Chondrocyte (in vitro differentiated cells): ENCODE measurements at places on chromosomes 5 and 9. TPM values are rescaled to one million over a fixed set of nuclear protein-coding genes. Genes with fewer than 3 reads are reported as not detected.

CNTNAP3 gene
- 10.4 to 22.3 TPM (median 20.0 TPM) in 3 replicates for total RNA-seq

FOXD4L3 gene
- total RNA-seq, result 0.41 TPM in 1 of 3 replicates, not detected in the others

NOXA1 gene
- total RNA-seq, result 0.97 to 2.5 TPM (median 2.0 TPM) in 3 replicates

PCDHA9 gene
- total RNA-seq, result 1.2 to 2.0 TPM (median 1.3 TPM) in 3 replicates

NMUR2 gene
- total RNA-seq, result not detected in 3 replicates

FGF18 gene
- 1.7 to 18.1 TPM (median 2.1 TPM) in 3 replicates for total RNA-seq

CER1 gene
- total RNA-seq, result not detected in 3 replicates

RAD23B gene
- 114 to 127 TPM (median 124 TPM) in 3 replicates for total RNA-seq

SOWAHA gene
- not detected in 3 replicates for total RNA-seq

C9 gene
- total RNA-seq, result not detected in 3 replicates

SPINK6 gene
- total RNA-seq, result not detected in 3 replicates

PCDHA1 gene
- not detected in 3 replicates for total RNA-seq

PCDHGA6 gene
- 0.38 to 0.65 TPM (median 0.45 TPM) in 3 replicates for total RNA-seq

DNA sequence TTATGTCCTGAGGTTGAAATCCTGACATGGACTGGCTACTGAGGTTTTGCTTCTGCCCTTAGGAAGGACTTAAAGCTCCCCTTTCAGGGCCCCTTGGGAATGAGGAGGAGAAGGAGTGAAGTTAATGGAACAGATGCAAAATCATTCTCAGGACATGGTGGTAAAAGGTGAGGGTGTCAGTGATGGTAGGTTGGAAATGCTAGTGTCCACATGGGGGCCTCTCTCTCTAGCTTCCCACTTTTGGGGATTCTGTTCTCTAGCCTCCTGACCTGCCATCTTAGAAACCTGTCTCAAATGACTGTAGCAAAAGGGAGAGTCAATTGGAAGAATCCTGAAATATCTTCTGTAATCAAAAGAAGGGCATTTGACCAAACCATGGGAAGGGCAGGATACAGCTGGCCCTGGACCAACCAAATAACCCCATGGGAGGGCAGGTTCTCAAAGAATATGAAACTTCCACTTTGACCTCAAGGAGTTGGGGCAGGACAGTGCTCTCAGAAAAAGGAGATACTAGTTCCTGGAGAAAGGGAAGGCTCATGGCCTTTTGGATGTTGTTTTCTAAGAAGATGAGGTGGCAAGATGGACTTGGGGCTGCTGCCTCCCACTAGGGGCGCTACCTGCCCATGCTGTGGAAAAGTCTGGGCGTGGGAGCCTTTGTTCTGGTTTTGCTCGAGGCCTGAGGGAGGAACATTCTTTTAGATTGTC lies 21.2 kb upstream of the MLANA start:
- H3K36me3 ChIP-seq, result no peaks in the 10 kb centered on the region
- no peaks in the 10 kb centered on the region for H3K27me3 ChIP-seq
- H3K4me1 ChIP-seq, result no peaks in the 10 kb centered on the region
- H3K27ac ChIP-seq, result no peak overlapping the region
- no peak for DNase-seq

- no peak overlapping the region for H3K27ac ChIP-seq
- no peak overlapping the region for H3K4me3 ChIP-seq
- DNase-seq, result peak; percentile 94
- no peaks in the 10 kb centered on the region for H3K4me1 ChIP-seq
- H3K36me3 ChIP-seq, result no peaks in the 10 kb centered on the region
- H3K27me3 ChIP-seq, result peaks cover 12% of the 10 kb centered on the region
Observed at GRCh38 chr9:133448487-133448972, 11.2 kb upstream of the CACFD1 start.

DNA sequence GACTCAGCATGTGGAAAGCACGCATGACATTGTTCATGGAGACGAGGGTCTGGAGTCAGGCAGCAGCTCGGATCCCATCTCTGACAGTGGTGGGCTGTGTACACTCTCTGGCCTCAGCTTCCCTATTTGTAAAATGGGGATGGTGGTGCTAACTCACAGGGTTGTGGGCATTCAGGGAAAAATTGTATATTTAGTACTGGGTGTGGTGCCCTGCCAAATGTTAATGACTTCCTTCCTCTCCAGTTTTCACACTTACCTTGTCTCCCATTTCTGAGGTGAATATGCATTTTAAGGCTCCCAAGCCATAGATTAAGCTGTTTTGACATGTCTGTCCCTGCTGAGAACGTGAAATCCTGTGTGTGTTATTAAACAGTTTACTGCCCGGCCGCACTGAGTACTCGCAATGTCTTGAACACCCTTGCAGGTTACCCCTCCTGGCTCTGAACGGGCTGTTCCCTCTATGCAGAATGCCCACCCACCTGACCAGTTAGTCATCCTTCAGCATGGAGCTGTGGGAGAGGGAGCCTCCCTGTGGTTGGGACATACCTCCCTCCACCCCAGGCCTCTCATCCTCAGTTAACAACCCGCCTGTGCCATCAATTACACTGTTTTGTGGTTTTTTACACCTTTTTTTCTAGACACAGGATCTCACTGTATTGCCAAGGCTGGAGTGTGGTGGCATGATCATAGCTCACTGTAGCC lies 25.8 kb downstream of the TJP2 start:
- peaks cover 13% of the 10 kb centered on the region for H3K4me1 ChIP-seq
- no peak overlapping the region for H3K27ac ChIP-seq
- peaks cover 3% of the 10 kb centered on the region for H3K36me3 ChIP-seq

DNA sequence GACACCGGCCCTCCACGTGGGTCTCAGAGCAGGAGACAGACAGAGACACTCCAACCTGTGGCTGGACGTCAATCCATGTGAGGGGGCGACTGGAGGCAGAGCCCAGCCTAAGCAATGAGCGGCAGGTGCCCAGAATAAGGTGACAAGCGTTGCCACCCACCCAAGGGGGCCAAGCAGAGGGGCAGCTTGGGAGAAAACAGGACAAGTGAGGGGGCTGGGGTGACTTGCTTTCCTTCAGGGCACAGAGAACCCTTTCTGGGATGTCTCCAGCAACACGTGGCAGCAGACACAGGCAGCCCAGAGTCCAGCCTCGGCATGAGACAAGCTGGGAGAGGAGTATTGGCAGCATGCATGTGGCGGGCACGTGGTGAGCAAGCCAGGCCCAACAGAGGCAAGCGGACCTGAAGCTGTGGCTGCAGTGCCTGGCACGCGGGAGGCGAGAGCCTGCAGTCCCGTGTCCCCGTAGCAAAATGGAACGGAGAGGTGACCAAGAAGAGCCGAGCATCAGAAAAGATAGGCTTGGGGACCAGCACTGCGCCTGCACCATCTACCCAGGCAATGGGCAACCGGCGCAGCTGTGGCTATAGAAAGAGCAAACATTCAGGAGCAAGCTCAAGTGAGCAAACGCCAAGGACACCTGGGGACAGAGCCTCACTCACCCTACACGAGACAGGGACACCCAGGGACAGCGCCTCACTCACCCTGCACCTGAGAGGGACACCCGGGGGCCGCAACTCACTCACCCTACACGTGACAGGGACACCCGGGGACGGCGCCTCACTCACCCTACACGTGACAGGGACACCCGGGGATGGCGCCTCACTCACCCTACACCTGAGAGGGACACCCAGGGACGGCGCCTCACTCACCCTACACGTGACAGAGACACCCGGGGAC lies 6.2 kb downstream of the TERT start:
- no peaks in the 10 kb centered on the region for H3K4me1 ChIP-seq
- no peak overlapping the region for H3K27ac ChIP-seq
- no peak overlapping the region for H3K4me3 ChIP-seq

DNA sequence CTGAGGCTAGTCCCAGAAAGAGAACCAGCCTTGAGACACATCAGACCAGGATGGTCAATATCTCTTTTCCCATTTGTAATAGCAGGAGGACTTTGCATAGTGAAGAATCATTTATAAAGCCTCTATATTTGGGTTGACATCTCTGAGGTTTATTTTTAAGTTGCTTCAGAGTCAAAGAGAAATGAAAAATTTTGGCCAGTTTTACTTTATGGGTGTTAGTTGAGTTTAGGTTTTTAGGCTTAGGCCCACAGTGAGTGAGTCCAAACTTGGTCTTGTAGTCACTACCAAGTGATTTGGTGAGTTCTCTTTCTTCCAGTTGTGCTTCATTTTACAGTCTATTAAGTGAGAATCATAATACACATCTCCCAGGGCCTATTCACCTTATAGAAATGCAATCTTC lies 5.3 kb upstream of the MEF2C start:
- no peak overlapping the region for H3K4me3 ChIP-seq
- H3K4me1 ChIP-seq, result peaks cover 19% of the 10 kb centered on the region
- H3K27ac ChIP-seq, result no peak overlapping the region
- no peaks in the 10 kb centered on the region for H3K27me3 ChIP-seq
- no peaks in the 10 kb centered on the region for H3K36me3 ChIP-seq

GRCh38 chr5:10442576-10442975 lies 897 bp downstream of the ROPN1L start:
- no peaks in the 10 kb centered on the region for H3K36me3 ChIP-seq
- H3K4me3 ChIP-seq, result peak overlapping the region; percentile 83
- H3K4me1 ChIP-seq, result peaks cover 13% of the 10 kb centered on the region
- no peak for DNase-seq
- no peak overlapping the region for H3K27ac ChIP-seq
- peaks cover 2% of the 10 kb centered on the region for H3K27me3 ChIP-seq

GRCh38 chr9:1219284-1219683 lies 169.1 kb downstream of the DMRT2 start:
- no peak overlapping the region for H3K4me3 ChIP-seq
- no peak for DNase-seq
- H3K27ac ChIP-seq, result no peak overlapping the region
- no peaks in the 10 kb centered on the region for H3K36me3 ChIP-seq

GRCh38 chr5:124021066-124021641 lies 509.2 kb downstream of the CSNK1G3 start:
- H3K36me3 ChIP-seq, result peaks cover 2% of the 10 kb centered on the region
- H3K4me3 ChIP-seq, result no peak overlapping the region
- no peak overlapping the region for H3K27ac ChIP-seq

GRCh38 chr9:30507166-30507565 lies 1877.3 kb upstream of the ACO1 start:
- no peak for DNase-seq
- H3K4me1 ChIP-seq, result no peaks in the 10 kb centered on the region
- no peak overlapping the region for H3K27ac ChIP-seq
- no peaks in the 10 kb centered on the region for H3K36me3 ChIP-seq
- H3K27me3 ChIP-seq, result no peaks in the 10 kb centered on the region
- H3K4me3 ChIP-seq, result no peak overlapping the region

GRCh38 chr9:79621916-79622575 lies 50.3 kb downstream of the TLE4 start:
- peaks cover 38% of the 10 kb centered on the region for H3K4me1 ChIP-seq
- no peak for DNase-seq
- H3K36me3 ChIP-seq, result peaks cover 2% of the 10 kb centered on the region
- peak overlapping the region; percentile 17 for H3K27ac ChIP-seq

- no peaks in the 10 kb centered on the region for H3K36me3 ChIP-seq
- peaks cover 17% of the 10 kb centered on the region for H3K4me1 ChIP-seq
- no peak for DNase-seq
- H3K27ac ChIP-seq, result no peak overlapping the region
Observed at GRCh38 chr5:112965733-112966306, 10.8 kb upstream of the DCP2 start.

DNA sequence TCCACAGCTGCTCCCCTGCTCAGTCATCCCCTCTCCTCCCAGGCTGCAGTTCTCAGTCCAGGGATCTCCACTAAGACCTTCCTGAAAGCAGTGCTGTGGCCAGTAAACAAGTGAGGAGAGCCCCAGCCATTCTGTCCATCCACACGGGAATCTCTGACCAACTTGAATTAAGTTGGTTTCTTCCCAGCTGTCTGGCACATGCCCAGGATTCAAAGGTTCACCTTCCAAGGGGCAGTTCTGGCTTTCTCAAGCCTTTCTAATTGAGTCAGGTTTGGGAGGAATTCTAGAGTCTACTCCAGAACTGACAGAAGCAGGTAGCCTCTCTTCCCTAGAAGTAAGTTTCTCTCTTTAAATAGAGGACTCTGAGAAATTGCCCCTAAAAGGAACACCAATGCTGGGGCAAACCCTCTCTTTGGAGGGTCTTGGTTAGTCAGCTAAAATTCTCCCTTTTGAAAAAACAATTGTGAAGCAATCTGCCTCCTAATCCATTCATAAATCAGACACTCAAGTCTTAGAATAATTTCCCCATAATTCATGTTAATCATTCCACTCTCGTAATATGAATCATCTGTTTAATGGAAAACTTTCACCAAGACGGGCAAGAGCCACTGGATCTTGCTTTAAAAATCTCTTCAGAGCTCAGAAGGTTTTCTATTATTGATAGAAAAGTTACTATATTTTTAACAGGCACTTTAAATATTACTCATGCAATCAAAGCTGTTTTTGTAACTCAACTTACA lies 133.8 kb downstream of the SPOCK1 start:
- no peak for DNase-seq
- H3K36me3 ChIP-seq, result no peaks in the 10 kb centered on the region
- H3K27ac ChIP-seq, result no peak overlapping the region

GRCh38 chr9:127640908-127641545 lies 28.9 kb downstream of the STXBP1 start:
- H3K4me1 ChIP-seq, result peaks cover 21% of the 10 kb centered on the region
- H3K27ac ChIP-seq, result no peak overlapping the region
- H3K4me3 ChIP-seq, result no peak overlapping the region
- no peaks in the 10 kb centered on the region for H3K27me3 ChIP-seq
- no peaks in the 10 kb centered on the region for H3K36me3 ChIP-seq
- no peak for DNase-seq

GRCh38 chr5:162068412-162068811 lies 839 bp downstream of the GABRG2 start:
- H3K4me3 ChIP-seq, result no peak overlapping the region
- H3K36me3 ChIP-seq, result no peaks in the 10 kb centered on the region
- H3K27ac ChIP-seq, result no peak overlapping the region
- H3K27me3 ChIP-seq, result peaks cover 3% of the 10 kb centered on the region

DNA sequence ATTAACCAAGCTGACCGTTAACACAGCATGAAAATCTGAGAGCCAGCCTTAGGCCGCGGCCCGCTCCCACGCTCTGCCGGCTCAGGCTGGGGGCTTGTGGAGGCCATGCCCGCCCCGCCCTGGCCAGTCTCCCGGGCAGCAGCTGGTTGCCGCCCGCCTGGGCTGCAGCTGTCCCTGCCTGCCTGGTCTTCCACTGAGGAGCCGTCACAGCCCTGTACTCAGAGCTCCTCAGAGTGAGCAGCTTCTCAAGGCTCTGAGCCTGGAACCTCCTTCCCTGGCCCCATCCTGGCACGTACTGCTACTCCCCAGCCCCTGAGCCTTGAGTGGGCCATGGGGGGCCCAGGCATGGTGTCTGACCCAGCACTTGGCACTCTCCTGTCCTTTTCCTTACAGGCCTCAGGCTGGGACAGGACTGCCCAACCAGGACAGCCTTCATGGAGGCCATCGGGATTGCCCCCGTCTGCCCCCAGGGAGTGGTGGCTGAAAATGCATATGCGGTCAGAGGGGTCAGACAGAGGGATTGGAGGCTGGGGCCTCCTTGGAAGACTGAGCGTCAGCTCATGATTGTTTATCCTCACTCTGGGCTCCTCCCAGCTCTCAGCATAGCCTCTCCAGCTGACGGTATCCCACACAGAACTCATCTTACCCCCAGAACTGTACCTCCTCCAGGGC lies 11.9 kb downstream of the FGFR4 start:
- no peak overlapping the region for H3K27ac ChIP-seq
- peaks cover 15% of the 10 kb centered on the region for H3K4me1 ChIP-seq
- H3K4me3 ChIP-seq, result no peak overlapping the region
- H3K27me3 ChIP-seq, result no peaks in the 10 kb centered on the region
